DND-41 (cell line): ENCODE measurements at places on chromosomes 3 and 15.

- H3K27ac ChIP-seq = no peak overlapping the region
- H3K4me3 ChIP-seq = no peak overlapping the region
- no peaks in the 10 kb centered on the region for H3K4me1 ChIP-seq
- H3K27me3 ChIP-seq = no peaks in the 10 kb centered on the region
- no peaks in the 10 kb centered on the region for H3K36me3 ChIP-seq
Observed at GRCh38 chr3:153657046-153657445, 464.1 kb upstream of the ARHGEF26 start.

DNA sequence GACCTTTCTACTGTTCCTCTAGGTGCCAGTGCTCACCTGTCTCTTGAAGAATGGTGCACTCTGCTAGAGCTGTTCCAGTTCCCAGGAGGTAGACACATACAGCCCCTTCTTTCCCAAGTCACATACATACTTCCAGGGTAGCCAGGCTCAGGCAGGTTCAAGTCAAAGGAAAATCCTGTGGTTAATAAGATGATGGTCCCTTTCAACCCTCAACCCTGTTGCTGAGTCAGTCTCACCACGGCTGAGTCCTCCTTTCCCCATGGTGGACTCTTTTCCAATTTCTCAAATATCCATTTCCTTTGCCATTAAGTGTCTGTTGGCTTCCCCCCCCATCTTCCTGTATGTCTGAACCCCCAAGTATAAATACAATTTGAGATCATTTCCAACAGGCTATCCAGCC lies 56.1 kb upstream of the ACAN start:
- H3K27me3 ChIP-seq = peaks cover 3% of the 10 kb centered on the region
- no peak for DNase-seq
- no peaks in the 10 kb centered on the region for H3K36me3 ChIP-seq
- no peak overlapping the region for H3K4me3 ChIP-seq
- H3K27ac ChIP-seq = no peak overlapping the region

DNA sequence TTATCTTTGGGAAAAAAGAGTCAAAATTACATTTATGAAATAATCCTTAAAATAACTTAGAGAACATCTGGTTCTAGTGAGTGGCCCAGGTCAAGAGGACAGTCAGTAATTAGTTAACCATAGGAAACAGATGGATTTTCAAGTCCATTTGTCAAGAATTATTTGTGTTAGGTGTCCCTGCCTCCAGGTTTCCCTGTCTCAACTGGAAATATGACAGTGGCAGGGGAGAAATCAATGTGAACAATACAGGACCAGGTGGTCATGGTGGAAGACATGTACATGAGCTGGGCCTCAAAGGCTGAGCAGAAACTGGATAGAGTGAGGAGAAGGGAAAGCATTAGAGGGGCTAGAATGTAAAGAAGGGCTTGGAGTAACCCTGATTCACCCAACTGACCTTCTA lies 372.6 kb downstream of the VPS13C start:
- no peaks in the 10 kb centered on the region for H3K36me3 ChIP-seq
- no peak overlapping the region for H3K27ac ChIP-seq
- H3K4me1 ChIP-seq = no peaks in the 10 kb centered on the region
- no peak overlapping the region for H3K4me3 ChIP-seq

- no peaks in the 10 kb centered on the region for H3K27me3 ChIP-seq
- H3K4me3 ChIP-seq = no peak overlapping the region
- H3K4me1 ChIP-seq = peaks cover 7% of the 10 kb centered on the region
- DNase-seq = peak; percentile 68
Observed at GRCh38 chr3:13657660-13658435, 108.9 kb downstream of the FBLN2 start.

DNA sequence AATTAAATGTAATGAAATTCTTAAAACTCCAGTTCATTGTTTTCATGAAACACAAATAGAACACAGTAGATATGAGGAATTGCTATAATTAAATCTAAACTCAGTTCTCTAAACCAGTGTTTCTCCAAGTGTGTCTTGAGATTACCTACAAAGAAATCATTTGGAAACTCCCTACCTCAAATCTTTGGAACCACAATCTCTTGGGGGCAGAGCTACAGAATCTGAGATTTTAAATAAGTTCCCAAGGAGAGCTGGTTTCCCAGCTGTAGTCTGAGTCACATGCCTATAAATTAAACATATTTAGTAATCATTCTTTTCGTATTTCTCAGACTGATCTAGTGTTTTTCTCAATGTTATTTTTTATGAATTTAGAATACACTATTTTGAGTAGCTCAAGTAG lies 17.0 kb upstream of the ACTC1 start:
- peaks cover 4% of the 10 kb centered on the region for H3K27me3 ChIP-seq
- no peaks in the 10 kb centered on the region for H3K36me3 ChIP-seq
- no peak for DNase-seq
- no peaks in the 10 kb centered on the region for H3K4me1 ChIP-seq
